ENCODE measurements at places on chromosomes 6 and 20.

DNA sequence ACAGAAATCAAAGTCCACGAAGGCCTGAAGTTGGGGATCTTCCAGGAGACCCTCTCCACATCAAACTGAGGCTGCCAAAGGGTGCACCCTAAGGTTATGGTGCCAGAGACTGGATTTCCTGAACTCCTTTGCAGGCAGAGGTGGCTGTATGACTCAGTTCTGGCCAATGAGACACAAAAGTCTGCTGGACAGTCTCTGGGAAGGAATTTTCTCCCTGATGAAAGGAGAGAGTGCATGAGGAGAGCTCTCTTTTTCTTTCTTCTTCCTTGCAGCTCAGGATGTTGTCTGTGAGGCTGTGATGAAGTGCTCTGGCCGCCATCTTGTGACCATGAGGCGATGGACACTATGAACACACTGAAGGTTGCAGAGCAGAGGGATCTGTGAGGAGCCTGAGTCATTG, 85.2 kb downstream of the MDGA1 start:
- DNase-seq, result peak; percentile 16

DNA sequence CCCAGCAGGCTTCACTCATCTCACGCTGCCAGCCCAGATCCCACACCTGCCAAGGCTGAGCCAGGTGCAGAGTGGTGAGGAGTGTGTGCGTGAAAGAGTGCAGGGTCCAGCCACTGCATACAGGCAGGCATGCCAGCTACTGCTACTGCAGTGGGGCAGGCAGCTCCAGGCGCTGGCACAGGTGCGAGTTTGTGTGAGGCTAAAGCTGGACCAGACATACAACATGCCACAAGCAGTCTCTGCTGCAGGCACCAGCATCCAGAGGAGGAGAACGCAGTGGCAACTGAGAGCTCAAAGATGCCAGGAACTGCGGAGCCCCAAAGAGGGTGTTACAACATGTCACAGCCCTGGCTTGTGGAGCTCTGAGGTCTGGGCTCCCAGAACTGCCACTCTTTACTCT, 149.8 kb downstream of the EYS start:
- no peak for DNase-seq

DNA sequence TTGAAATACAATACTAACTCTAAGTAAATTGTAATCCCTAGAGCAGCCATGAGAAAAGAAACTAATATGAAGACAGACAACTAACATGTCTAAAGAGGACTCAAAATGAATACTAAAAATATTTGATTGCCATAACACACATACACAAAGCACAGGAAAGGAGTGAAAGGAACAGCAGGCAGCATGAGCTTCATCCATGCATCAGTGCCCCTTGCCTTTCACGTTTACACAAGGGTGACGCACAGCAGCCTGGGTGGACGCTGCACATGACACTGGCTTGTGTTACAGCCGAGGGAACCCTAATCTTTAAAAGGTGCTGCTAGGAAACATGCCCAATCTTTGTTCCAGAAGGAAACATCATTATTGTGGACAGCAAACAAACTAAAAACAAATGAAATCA, 123.5 kb downstream of the MAN1A1 start:
- no peak for DNase-seq

DNA sequence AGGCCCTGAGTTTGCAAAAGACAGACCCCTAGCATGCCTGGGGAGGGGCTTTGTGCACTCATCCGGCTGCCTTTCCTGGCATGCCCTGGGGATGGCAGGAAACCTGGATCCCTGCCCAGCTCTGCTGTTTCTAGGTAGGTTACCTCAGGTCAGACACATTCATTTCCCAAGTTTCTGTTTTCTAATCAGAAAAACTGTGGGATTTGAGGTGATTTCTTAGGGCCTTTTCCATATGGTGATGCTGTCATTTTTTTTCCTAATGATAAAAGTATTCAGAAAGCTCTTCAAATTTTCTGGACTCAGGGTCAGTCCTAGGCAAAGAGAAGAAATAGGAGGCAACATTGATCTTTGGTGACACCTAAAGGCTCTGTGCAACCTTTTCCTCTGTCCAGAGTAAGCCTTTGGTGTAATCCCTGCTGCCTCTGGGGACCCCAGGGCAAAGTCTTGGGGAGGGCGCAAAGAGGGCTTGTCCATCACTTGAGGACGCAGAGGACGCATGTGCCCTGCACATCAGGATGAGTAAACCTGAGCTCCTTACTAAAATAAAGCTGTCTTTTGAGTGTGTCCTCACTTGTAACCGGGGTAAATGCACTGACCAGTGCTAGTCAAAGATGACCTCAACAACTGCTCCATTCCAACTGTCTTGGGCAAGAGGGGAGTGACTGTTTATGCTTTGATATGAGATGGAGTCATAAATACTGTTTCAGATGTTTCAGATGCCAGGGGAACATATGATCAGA, 13.5 kb upstream of the TRAM2 start:
- peak; percentile 86 for DNase-seq

DNA sequence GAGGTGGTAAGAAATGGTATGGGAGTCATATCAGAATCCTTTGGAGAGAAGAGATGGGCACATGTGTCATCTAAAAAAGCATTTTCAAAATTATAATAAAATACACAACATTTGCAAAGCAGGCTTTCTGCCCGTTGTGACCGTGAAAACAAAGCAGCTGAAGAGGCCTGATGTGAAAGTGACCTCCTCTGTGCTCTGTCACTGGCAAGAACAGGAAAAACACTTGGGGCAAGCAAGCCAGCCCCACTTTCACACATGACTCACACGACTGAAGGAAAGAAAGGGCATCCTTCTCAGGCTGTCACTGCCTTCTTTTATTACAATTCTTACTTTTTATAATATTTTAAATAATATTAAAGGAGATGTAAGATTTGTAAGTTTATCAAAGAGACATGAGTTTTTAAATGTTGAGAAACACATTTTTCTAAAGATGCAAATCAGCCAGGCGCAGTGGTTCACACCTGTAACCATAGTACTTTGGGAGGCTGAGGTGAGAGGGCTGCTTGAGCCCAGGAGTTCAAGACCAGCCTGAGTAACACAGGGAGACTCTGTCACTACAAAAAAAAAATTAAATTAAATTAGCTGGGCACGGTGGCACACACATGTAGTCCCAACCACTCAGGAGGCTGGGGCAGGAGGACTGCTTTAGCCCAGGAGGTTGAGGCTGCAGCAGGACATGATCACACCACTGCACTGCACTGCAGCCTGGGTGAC, 143.7 kb downstream of the BTBD9 start:
- no peak for DNase-seq

- no peak for DNase-seq
Measured at GRCh38 chr6:14381829-14382677, 264.5 kb downstream of the CD83 start.

- DNase-seq, result peak; percentile 34
Measured at GRCh38 chr6:149044528-149044927, 273.0 kb upstream of the TAB2 start.

DNA sequence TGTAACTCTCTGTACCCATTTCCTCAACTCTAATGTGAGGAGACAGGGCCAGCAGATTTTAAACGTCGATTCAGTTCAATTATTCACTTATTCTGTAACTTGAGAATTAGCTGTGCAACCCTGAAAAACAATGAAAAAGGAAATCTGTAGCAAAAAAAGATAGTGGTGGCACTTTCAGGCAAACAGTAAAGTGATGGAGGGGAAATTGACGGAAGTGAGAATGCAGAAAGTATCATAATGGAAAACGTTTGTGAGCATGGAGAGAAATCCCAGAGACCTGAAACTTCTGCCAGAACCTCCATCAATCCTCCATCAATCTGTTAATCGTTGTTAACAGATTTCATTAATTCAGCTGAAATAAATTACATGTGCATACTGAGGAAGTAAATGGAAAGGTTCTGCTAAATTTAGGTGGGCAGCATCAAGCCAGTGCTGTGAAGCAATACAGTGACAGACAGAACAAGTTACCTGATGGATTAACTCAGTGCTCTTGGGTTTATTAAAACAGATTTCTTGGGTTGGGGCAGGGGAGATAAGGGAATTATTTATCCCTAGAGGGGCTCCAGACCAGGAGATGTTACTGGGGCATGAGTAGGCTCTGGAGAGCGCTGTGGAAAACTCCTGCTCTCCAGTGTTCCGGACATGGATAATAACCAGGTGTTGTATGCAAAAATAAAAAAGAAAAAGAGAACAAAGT, 17.5 kb downstream of the KIZ start:
- no peak for DNase-seq
